Kasumi-1 (cell line): ENCODE measurements at places on chromosomes 1 and 21.

DNA sequence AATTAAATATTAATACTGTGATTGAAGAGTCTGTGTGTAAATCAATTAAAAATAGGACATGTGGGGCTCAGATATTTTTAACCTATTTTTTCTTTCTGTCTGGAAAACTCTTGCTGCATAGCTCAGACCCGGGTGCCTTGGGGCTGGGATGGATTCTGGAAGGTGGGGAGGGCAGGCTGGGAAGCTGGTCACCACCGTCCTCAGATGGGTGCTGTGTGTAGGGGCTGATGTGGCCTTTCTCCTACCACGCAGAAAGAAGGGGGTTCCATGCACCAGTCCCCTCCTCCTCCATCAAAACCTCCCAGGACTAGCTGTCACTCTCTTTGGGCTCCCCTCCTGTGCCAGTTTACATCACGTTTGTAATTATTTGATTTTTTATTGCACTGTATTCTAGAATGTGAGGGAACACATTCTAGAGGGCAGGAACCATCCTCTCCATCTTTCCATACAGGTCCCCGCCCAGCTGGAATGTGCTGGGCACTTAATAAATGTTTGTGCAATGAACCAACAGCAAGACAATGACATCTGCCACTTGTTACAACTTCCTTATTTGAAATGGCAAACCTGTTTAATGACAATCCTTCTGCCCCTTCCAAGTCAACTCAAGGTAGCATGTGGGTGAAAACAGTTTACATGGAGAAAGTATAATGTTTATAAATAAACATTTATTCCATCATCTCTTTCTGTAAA, 104.3 kb downstream of the EDEM3 start:
- DNase-seq, result no peak

DNA sequence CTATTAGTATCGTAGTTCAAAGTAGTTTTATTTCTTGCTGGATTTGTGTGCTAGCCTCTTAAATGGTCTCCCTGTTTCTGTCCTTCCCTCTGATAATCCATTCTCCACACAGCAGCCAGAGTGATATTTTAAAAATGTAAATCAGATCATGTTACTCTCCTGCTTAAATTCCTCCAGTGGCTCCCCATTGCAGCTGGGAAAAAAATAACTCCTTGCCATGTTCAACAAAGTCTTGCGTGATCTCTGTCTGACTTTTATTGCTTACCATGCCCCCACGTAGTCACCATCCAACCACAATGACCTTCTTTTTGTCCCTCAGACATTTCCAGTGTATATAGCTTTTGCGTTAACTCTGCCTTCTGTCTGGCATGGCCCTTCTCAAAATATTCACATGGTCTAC, 178.8 kb downstream of the FGGY start:
- DNase-seq, result no peak

DNA sequence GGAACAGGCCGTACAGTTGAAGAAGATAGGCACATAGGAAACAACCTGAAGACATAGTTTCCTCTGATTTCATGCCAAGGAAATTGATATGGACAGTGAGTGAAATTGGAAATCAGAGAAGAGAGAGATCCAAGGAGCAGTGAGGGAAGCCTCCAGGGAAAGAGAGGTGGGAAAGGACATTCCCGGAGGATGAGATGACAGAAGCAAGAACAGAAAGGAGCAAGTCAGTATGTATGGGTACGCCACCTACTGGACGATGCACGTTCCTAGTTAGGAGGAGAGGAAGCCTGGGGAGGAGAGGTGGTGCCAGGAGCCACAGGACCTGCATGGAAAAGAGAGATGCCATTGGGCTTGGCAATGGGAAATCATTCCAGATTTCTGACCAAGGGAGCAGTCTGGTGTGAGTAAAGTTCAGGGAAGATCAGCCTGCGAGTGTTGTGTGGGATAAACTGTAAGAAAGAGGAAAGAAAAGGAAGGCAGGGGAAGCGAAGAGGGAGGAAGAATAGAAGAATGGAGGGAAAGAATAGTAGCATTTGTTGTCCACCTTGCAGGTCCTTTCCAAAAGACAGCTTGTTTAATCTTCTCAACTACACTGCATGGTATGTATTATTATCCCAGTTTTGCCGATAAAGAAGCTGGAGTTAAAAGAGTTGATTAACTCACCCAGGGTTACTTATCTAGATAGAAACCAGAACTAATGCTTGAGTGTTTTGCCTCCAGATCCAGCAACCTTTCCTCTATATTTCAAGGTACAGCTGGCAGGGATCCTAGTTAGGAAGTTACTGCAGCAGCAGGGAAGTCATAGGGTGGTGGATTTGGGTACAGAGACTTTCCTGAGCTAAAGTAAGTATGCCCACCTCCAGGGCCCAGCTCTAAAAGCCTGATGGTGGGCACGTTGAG, 27.4 kb downstream of the C1orf116 start:
- peak; percentile 69 for DNase-seq

DNA sequence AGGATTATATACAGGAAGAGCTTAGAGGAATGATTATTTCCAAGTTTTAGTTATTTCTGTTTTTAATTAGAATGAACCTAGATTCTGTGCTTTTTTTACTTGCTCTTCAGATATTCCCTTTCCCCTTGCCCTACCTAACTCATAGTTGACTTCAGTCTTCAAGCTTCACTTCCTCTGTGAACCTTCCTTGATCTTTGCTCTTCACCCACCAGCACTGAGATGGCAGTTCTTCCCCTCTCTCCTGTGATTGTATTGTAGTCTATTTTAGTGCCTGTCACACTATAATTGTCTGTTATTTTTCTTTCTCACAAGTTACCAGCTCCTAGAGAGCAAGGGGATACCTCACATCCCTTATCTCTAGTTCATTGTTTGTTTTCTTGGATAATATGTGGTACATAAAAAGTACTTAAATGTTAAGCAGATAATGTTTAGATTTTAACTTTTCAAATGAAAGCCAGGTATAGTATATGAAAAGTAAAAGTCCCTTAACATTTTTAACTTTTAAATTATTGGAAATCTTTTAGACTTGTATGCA, 33.2 kb downstream of the KCTD3 start:
- DNase-seq, result no peak

GRCh38 chr1:53982034-53982762, 35.8 kb downstream of the LDLRAD1 start:
- DNase-seq, result peak; percentile 43

- DNase-seq, result no peak
Measured at GRCh38 chr1:172883387-172883791, 167.4 kb downstream of the TNFSF18 start.

DNA sequence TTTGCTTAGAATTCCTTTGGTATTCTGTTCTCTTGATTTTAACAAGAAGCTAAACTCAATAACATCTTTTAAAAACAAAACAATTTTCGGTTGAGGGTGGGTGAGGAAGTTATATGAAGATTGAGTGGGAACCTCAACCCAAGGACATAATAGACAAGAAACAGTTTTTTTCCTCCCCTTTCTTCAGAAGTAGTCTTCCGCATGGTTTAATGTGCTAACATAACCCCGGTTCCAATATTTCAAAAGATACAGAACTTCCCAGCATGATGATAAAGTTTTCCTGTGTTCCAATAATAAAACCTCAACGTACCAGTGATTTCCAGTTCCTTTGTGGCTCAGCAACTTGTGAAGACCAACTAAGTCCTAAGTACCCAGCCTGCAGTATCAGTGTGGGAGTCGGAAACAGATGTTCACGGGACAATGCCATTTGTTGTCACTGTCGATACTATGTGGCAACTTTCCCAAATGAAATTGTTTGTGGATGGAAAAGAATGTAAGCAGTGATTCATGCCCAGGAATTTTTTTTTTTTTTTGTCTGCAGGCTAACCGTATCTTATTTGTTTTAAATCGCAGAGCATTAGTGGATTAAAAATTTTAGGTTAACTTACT, 48.5 kb downstream of the NR5A2 start:
- no peak for DNase-seq

DNA sequence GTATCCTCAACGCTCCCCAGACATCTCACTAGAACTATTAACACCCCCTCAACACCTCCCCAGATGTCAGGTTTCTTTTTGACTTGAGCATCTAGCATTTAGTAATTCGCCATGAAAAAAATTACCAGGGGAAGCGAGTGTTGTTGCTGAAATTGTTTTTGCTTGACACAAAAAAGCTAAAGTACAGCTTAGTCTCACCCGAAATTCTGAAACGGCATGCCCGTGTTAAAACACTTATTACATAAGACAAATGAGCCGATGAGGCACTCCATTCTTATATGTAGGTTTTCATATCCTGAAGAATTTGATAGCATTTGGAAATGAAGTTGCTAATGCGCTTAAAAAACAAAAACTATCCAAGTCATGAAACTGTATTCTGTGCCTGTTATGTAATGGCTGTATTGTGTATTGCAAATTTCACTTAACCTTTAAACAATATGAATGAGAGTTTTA, 1.3 kb upstream of the NRIP1 start:
- DNase-seq, result peak; percentile 21

DNA sequence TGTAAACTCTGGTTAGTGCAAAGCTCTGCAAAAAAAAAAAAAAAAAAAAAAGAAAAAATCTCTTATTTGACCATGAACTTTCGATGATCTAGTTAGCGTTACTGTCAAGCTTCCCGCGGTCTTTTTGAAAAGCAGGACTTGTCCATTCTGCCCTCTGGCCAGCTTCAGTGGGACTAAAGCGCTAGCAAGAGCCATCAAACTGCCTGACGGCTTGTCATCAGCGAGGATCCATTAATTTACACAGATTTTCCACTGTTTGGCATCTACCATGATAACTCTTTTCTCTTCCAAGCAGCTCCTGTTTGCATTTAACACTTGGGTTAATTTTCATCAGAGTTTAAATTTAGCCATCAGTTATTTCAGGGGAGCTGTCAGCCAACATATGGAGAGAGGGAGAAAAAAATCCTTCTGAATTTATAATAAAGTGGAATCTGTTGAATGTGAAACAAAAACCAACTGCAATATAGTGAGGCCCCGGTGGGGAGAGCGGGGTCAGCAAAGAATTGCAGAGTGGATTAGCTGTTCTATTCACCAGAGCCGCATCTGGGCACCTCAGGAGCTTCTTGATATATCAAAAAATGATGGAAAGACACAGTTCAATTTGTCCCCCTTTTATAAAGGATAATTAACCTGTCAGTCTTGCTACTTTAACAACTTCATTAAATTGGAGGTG, 298.2 kb downstream of the SPATA17 start:
- no peak for DNase-seq

DNA sequence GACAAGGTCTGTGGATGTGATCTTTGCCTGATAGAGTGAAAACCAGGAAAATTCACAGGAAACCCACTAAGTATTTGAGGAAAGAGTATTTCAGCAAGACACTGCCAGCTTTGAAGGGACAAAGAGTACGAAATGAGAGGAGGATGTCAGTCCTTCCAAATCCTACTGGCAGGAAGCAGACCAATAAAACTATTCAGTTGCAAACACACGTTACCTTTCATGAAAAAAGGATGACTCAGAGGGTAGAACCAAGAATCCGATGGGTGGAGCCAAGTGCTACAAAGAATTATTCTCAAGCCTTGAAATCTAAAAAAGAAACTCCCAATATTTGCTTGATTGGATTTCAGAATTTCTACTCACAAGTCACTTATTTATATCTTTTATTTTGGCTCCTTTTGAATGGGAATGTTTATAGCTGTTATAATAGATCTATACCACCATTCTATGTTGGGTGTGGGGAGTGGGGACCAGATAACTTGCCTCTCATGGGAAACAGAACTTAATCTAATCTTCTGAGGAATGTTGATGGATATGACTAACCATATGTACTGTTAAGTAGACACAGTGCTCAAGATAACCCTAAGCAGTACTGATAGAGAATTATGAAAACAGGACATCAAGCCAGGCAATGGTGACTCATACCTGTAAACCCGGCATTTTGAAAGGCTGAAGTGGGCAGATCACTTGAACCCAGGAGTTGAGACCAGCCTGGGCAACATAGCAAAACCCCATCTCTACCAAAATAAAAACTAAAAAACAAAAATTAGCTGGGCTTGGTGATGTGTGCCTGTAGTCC, 19.3 kb upstream of the HEATR1 start:
- DNase-seq, result no peak

GRCh38 chr21:45975020-45975666, 6.4 kb upstream of the COL6A1 start:
- no peak for DNase-seq

DNA sequence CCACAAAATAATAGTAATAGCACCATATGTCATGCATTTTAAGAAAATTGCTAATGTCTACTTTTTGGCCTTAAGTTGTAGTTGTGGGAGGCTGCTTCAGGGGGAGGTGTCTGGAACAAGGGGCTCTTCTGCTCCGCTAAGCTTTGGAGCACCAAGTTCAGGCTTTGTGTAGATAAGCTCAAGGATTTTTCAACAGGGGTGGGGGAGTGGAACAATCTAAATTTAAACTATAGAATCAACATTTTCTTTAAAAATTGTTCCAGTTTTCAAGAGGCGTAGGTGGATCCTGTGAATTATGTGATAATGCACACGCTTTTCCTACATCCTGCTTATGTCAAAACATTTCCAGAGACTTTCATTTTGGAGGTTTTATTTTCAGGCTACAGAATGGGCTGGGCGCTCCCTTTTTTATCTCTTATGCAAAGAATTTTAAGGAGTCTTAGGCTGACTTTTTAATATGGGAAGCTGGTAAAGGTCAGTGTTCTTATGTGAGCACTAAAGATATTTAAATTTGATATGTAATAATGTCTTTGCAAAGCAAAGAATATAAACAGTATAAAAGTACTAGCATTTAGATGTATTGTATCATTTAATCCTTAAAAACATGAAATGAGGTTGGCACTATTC, 9.9 kb downstream of the ATP1A1 start:
- DNase-seq, result no peak
